Hair follicle dermal papilla cell (primary cell): ENCODE measurements at places on chromosomes 2 and 18. TPM values are rescaled to one million over a fixed set of nuclear protein-coding genes. Genes with fewer than 3 reads are reported as not detected.

Gene UGT1A8
- total RNA-seq, result not detected in 2 replicates

Gene L3MBTL4
- total RNA-seq, result 0.49 TPM in 1 of 2 replicates, not detected in the other

Gene CSRNP3
- total RNA-seq, result 1.2 and 1.6 TPM in 2 replicates

Gene SLC9A4
- under 0.01 TPM in 1 of 2 replicates, not detected in the other for total RNA-seq

Gene PRKAG3
- 0.16 TPM in 1 of 2 replicates, not detected in the other for total RNA-seq

Gene LRRC30
- not detected in 2 replicates for total RNA-seq

Gene LRRTM4
- not detected in 2 replicates for total RNA-seq

Gene ABCG5
- total RNA-seq, result not detected in 2 replicates

Gene WIPF1
- 27.4 and 35.4 TPM in 2 replicates for total RNA-seq

Gene GRB14
- 0.36 and 0.65 TPM in 2 replicates for total RNA-seq

Gene WNT6
- total RNA-seq, result not detected in 2 replicates
